ENCODE measurements at places on chromosomes 6 and 20.

DNA sequence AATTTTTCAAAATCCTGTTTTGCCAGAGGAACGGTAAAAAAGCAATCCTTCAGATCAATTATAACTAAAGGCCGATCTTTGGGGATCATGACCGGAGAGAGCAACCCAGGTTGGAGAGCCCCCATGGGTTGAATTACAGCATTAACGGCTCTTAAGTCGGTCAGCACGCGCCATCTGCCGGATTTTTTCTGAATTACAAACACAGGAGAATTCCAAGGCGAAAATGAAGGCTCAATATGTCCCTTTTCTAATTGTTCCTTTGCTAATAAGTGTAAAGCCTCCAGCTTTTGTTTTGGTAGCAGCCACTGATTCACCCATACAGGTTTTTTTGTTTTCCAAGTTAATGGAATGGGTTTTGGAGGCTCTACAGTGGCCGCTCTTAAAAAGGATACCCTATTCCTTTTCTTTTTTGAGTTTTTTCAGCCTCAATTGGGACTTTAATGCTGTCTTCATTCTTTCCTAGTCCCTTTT, 16.9 kb upstream of the PTCRA start:
- DNase-seq, result peak; percentile 78

DNA sequence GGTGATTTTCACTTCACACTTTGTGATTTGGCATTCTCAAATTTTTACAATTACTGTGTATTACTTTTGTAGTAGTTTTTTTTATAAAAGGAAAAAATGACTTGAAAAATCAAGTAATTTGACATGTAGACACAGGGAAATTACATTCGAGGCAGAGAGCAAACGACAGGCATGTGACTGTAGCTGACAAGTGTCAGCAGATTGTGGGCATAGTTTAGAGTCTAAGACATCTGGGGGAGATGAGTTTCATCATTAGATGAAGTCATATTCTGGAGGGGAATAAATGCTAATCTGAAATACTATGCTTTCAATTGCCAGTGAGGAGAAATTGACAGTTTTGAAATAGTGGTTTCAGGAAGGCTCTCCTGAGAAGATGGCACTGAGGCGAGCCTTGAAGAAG, 126.0 kb downstream of the MTHFD1L start:
- no peak for DNase-seq

DNA sequence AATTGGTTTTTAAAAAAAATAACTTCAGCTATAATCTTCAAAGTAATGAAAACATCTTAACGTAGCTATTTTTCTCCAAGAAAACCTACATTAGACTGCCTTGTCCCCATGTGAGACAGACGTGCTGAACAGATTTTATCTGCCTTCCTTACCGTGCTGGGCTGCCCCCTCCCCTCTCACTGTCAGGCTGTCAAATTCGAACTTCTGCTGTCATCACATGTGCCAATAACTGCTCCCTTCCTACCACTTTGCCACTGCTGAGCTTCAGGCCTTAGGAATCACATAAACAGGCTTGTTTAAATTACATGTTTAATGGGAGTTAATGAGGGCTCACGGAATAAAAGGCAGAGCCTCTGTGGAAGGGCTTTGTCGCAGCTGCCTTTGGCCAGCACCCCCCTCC, 77.0 kb upstream of the NHSL1 start:
- no peak for DNase-seq

DNA sequence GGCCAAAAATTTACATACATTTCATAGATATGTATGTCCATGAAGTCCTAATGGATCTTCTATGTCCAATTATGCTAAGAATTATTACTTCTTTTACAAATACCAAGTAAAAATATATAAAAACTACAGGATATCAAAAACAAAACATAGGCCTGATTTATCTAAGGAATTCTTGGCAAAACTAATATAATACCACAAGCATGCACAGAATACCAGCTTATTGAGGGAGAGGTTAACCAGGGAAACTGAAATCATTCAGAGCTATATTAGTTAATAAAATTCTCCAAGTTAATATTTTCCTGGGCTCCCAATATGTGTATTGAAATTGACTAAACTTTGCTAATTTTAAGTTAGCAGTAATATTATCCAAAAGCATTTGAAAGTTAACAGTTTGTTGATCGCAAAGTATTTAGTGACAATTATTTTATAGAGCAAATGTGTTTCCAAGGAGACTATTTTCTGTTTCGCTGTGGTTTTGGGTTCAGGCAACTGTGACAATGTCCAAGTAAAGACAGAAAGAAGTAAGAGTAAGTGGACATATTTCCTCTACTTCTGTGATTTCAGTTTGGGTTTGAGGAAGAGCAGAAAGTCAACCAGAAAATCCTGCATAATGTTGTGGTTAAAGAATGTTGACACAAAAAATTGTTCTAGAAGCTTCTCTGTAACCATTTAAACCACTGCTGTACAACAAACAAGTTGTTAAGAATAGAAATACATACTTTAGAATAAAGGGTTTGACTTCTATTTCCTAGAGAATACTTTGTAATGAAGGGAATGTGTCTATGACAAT, 167.4 kb downstream of the COL21A1 start:
- no peak for DNase-seq

GRCh38 chr20:21358737-21359136, 38.6 kb downstream of the NKX2-4 start:
- no peak for DNase-seq

DNA sequence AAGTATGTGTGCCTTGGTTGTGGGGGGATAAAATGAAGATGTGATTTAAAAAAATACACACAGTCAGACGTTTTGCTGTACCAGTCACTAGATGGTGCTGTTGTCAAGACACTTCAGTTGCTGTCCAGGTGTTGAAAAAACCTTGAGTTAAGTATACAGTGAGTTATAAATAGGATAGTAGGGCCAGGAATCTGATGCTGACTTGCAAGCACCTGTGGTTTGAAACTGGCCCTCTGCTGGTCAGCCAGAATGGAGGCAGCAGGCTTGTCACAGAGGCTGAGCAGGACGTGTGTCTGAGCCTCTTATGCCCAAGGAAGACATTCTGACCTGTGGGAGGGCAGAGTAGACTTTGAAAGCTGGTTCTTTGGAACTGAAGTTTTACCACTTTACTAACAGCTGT, 27.8 kb downstream of the RNF8 start:
- DNase-seq, result peak; percentile 6

GRCh38 chr6:54097753-54098152, 13.5 kb upstream of the MLIP start:
- no peak for DNase-seq

DNA sequence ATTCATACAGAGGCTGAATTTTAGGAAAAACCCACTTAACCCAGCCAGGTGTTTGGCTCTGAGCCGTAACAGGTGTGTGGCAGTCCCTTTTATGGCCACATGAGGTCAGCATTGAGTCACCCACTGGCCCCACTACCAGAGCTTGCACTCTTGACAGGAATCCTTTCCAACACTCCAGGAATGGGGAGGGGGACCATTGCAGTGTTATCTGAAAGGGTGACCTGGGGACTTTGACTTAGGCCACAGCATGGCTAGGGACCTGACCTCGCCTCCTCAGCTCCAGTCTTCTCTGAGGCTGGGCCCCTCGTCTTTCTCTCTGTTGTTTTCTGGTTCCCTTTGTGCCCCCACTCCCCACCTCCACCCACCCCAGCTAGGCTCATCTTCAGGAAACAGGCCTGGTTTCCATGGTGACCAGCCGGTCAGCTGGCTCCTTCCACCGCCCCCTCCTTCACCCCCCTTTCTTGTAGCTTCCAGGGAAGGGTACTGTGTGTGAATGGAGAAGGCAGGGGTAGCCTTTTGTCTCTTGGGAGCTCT, 2.1 kb upstream of the TMEM151B start:
- peak; percentile 68 for DNase-seq

GRCh38 chr20:39758876-39759275, 796.7 kb downstream of the DHX35 start:
- DNase-seq, result no peak

DNA sequence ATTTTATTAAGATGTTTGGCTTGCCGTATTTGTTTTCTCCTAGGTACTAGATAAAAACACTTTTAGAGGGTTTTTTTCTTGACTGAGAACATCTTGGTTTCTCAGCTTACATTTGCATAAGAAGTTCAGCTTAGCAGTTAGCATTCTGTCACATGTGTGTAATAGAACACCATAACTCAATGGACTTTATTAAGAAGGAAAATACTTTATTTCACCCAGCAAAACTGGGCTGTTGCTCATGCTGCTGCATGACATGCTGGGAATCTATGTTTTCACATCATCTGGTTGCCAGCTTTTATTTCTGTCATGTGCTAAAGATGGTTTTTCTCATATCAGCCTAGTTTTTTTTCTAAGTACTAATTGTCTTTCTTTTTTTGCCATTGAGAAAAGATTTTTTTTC, 144.6 kb downstream of the UTRN start:
- no peak for DNase-seq

GRCh38 chr6:44284121-44284520, 13.9 kb downstream of the TMEM151B start:
- no peak for DNase-seq

DNA sequence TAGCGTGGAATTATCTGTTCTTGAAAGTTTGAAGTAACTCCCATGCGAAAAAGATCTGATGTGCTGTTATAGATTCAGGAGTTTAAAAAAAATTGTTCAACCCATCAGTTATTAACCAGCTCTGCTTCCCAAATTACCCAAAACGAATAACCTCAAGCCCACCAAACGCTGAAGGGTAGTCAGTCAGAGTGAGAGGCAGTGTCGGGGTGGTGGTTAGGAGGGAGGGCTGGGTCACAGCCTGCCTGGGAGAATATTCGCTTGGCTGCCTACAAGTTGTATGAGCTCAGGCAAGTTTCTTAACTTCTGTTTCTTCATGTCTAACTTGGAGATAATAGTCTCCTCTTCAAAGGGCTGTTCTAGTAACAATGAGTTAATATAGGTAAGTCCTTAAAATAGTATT, 114.6 kb downstream of the JPH2 start:
- DNase-seq, result no peak

DNA sequence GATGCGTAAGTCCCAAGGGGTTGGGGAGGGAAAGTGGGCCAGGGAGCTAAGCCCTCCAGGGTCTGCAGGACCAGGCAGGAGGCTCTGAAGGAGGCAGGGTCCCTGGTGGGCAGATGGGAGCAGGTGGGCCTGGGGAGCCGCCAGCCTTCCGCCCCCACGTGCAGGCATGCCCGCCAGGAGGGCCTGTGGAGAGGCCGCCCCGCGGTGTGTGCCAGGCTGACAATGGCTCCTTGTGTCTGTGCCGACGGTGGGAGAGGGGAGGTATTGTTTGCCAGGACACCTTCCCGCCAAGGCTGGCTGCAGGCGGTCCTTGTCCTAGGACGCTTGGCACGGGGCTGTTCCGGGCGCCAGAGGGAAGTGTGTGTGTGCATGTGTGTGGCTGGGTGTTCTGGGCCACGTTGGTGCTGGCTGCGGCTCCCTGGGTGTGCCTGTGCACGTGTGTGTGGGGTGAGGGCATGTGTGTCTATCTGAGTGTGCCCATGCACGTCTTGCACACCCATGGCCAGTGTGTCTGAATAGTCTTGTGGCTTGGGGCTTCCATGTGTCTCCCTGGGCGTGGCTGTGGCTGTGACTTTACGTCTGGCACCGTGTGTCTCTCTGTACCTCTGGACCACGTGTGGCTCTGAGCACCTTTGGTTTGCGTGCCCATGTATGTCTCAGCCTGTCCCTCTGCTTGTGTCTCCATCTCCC, 153.0 kb downstream of the CEBPB start:
- DNase-seq, result no peak

GRCh38 chr6:89640804-89641203, 2.3 kb upstream of the LYRM2 start:
- DNase-seq, result no peak

DNA sequence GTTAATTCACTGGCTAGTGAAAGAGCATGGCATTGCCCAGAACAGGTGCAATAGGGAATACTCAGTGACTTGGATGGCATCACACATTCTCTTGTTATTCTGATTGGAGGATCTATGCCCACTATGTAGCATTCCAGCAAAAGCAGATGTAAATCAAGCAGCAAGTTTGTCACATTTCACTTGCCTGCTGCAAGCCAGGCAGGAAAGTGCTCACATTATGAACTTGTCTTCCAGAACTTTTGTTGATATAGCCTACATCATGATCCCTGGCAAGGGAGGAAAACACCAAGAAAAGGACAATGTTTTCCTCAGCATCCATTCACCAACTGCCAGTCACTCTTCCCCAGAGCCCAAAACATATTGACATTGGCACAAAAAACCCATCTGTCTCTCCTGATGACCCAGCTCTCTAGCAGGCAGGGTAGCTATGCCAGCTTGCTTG, 77.8 kb downstream of the ARHGAP18 start:
- no peak for DNase-seq

GRCh38 chr6:155154158-155154830, 109.5 kb upstream of the CLDN20 start:
- peak; percentile 51 for DNase-seq

GRCh38 chr6:47663462-47664216, 34.7 kb upstream of the ADGRF4 start:
- no peak for DNase-seq

GRCh38 chr6:52554684-52555280, 22.1 kb downstream of the TRAM2 start:
- DNase-seq, result no peak

- no peak for DNase-seq
Measured at GRCh38 chr6:36688739-36689075, 8.9 kb upstream of the RAB44 start.

- no peak for DNase-seq
Measured at GRCh38 chr6:107712237-107712664, 111.9 kb downstream of the SCML4 start.

GRCh38 chr6:36955671-36956445, 1.3 kb downstream of the PI16 start:
- no peak for DNase-seq

DNA sequence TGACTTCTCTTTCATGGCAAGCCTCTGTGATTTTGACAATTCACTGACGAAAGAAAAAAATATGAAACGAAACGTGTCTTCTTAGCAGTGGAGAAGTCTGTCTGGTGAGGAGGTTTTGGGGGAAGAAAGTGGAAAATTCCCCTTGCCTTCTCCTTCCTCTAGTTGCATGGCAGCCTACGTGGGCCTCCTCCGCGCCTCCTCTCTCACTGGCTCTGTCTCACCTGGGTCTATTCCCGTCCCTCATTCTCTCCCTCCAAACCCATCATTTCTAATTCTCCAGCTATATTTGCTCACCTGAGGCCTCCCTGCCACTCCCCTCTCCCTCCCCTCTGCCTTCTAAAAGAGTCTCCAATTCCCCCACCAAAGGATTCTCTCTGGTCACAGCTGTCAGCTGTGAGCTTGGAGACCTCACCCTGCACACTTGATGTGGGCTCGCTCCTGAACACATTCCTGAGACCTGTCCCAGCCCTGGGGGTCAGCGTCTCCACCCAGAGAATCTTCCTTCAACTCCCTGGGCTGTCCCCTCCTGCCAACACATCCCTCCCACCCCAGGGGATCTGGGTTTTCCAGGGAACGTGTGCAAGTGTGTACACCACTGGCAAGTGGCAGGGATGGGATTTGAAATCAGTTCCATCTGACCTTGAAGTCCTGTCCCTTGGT, 159.6 kb upstream of the PMEPA1 start:
- no peak for DNase-seq

DNA sequence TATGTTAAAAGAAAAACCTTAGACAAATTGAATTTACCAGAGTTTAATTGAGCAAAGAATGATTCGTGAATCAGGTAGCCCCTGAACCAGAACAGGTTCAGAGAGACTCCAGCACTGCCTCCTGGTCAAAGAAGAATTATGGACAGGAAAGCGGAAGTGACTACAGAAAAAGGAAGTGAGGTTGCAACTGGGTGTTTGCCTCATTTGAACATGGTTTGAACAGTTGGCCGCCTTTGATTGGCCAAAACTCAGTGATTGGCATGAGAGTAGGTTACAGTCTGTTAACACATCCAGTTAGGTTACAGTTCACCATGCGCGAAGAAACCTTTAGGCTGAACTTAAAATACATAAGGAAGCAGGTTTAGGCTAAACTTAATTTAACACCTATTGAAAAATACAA, 248.8 kb downstream of the TFAP2A start:
- DNase-seq, result no peak
